T-cell (primary cell): ENCODE measurements at places on chromosomes 11 and 22.

DNA sequence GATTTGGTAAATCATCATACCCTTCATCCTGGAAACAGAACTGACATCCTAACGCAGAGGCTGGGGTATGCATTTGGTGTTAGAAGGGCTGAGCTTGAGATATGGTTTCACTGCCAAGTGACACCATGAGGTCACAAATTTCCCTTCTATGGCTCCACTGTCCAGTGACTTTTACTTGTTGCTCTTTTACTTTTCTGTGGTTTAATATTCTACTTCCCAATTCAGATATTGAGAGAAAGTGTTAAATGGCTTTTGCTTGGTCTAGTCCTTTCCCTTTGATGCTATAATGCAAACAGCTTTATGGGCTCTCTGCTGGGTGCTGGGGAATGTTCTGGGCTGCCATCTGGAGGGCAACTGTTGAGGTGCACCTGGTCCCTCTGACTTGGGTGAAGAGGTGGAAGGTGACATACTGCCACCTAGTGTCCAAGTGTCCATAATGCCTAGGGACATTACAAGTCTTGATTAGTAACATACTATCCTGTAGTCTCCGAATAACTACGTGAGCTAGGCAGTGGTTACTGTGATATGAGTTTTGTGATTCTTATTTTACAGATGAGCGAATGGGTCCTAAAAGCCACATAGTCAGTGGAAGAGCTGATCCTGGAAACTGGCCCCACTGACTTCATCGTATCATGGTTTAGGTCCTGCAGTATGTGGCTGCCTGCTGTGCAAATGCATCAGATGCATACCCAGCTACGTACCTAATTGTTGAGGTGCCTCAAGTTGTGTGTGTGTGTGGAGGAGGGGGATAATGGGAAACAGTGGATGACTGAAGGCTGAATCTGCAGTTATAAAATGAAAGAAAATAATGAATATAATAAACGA lies 149.1 kb upstream of the RAG2 start:
- DNase-seq, result peak; percentile 76

GRCh38 chr11:12857572-12857971 lies 151.5 kb upstream of the RASSF10 start:
- DNase-seq, result no peak

- DNase-seq, result no peak
These were observed 463.1 kb upstream of the FAT3 start for GRCh38 chr11:91761406-91762025.

- no peak for DNase-seq
These were observed 4.2 kb upstream of the C11orf86 start for GRCh38 chr11:66970807-66971442.

- DNase-seq, result no peak
These were observed 176.3 kb upstream of the TMEM45B start for GRCh38 chr11:129639300-129639699.

DNA sequence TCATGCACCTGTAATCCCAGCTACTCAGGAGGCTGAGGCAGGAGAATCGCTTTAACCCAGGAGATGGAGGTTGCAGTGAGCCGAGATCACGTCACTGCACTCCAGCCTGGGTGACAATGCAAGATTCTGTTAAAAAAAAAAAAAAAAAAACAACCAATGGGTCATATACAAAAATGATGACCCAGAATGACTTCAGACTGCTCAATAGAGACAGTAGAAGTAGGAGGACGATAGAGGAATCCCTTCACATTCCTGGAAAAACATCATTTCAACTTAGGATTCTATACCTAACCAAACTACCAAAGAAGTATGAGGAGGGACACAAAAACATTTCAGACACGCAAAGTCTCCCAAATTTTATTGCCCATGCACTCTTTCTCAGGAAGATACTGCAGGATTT lies 14.1 kb upstream of the CBX7 start:
- no peak for DNase-seq
